ENCODE measurements at places on chromosomes 5 and 9. TPM values are rescaled to one million over a fixed set of nuclear protein-coding genes. Genes with fewer than 3 reads are reported as not detected.

Gene PRSS3
- not detected for total RNA-seq

Gene LCN12
- total RNA-seq = not detected

Gene LHX6
- 6.3 TPM for total RNA-seq

- no peak for DNase-seq
These were observed 290.0 kb downstream of the ARRDC3 start for GRCh38 chr5:91092859-91093783.

GRCh38 chr9:25691786-25692185 lies 13.5 kb upstream of the TUSC1 start:
- no peak for DNase-seq

GRCh38 chr5:56169281-56169680 lies 63.8 kb downstream of the ANKRD55 start:
- no peak for DNase-seq

DNA sequence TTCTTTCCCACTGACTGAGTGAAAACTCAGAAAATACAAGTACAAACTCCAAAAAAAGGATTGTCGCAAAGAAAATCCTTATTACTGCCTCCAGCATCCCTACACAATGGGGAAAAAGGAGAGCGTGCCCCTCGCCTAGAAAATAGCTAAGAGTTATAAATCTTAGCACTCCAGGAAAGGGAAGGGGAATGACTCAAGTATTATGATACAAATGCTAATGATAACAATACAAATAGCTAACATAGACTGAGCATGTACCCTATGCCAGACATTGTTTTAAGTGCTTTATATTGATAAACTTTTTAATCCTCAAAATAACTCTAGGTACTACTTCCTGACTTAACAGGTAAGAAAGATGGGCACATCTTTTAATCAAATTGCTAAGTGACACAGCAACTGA lies 70.8 kb upstream of the VCAN start:
- DNase-seq = no peak

DNA sequence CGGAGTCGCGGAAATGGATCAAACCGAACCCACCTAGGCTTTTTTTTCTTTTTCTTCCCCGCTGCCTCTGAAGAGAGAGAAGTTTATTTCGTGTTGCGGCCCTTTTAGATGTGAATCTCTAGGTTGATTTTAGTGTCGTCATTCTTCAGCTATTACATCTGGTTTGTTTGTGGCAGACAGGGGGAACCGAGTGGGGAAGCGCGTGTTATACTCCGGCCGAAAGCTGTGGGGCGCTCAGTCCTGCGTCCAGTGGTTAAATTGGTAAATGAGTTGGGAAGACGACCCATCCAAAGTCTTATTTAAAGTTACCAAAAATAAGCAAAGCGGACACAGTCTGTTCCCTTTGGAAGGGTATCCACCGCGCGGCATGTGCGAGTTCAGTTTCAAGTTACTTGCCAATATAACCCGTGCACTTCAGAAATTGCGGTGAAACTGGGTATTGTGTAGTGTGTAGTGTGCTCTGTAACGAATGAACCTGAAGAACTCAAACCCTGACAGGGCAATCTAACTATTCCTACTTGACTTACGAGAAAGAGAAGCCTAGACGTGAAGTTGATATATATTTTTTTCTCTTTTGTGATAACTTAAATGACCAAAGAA lies 1.3 kb downstream of the MAN2A1 start:
- DNase-seq = peak; percentile 69

Gene SURF2
- 34.7 TPM for total RNA-seq
